ENCODE measurements at places on chromosomes 1 and 21.

DNA sequence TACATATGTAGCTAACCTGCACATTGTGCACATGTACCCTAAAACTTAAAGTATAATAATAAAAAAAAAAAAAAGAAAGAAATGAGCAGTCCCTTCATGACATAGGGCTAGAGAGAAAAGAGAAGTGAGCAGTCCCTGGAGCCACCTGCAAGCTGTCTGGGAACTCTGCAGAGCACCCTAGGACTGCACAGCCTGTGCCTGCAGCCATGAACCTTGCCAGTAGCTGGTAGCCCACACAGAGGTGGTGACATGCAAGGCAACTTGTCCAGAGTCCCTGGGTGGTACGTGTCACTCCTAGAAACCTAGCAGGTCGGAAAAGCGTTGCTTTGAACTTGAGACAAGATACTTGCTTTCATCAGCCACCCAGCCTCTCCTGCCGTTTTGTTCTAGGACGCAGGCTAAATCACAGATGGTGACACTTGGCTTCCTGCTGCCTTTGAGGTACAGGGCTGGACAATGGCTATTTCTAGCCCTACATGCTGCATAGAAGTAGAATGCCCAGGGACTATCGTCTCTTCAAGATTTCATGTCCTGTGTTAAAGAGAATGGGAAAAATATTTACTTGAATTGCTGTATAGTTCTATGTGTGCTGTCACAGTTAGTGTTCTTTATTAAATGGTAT lies 260.9 kb downstream of the LTN1 start:
- no peak for DNase-seq

- DNase-seq = no peak
Measured at GRCh38 chr21:28799926-28800325, 192.8 kb downstream of the LTN1 start.

DNA sequence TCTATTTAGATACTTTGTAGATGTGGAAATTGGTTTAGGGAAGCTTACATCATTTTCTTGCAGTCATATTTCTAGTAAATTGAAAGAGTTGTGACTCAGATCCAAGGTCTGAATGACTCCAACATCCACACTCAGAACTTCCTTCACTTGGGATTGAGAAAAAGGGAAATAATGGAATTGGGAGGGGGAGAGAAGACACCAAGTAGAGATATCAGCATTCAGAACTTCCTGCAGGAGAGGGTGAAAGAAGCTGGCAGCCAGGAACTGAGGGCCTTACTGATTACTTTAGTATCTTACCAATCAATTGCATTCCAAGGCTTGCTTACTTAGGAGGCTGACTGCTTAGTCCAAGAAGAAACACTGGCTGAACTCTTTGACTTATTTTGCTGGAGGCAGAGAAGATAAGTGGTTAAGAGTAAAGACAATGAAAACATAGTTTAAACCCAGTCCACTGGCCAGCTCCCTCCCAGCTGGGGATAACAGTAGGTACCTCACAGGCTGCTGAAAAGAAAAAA lies 21.7 kb downstream of the APP start:
- DNase-seq = no peak

- DNase-seq = no peak
Measured at GRCh38 chr21:45594721-45595489, 48.6 kb upstream of the PCBP3 start.

All from activated CD4-positive, CD25-positive, alpha-beta regulatory T cell treated with anti-CD3 and anti-CD28 coated beads, Interleukin-2, amount 50 U/mL, for 16 hours (primary cell).